ENCODE measurements at places on chromosomes 4 and X.

- DNase-seq: no peak
Measured at GRCh38 chrX:39682778-39683177, 415.0 kb downstream of the BCOR start.

DNA sequence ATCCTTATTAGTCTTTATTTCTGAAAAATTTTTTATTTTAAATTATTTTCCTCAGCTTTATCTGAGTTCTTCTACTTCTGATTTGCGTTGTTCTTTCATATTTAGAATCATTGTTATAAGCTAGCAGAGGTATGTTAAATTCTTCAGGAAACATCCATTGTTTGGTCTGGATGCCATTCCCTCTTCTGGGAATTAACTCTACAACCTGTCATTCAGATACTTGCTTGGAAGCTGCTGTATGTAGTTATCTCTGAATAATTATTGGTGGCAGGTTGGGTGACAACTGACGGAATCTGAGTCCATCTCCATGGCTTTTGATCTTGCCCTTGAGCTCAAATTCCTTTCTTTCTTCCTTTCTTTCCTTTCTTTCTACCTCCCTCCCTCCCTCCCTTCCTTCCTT lies 61.9 kb downstream of the DDIT4L start:
- DNase-seq: no peak

GRCh38 chrX:23773601-23774175 lies 9.3 kb upstream of the SAT1 start:
- no peak for DNase-seq

GRCh38 chrX:47613082-47613481 lies 6.6 kb downstream of the SYN1 start:
- no peak for DNase-seq

DNA sequence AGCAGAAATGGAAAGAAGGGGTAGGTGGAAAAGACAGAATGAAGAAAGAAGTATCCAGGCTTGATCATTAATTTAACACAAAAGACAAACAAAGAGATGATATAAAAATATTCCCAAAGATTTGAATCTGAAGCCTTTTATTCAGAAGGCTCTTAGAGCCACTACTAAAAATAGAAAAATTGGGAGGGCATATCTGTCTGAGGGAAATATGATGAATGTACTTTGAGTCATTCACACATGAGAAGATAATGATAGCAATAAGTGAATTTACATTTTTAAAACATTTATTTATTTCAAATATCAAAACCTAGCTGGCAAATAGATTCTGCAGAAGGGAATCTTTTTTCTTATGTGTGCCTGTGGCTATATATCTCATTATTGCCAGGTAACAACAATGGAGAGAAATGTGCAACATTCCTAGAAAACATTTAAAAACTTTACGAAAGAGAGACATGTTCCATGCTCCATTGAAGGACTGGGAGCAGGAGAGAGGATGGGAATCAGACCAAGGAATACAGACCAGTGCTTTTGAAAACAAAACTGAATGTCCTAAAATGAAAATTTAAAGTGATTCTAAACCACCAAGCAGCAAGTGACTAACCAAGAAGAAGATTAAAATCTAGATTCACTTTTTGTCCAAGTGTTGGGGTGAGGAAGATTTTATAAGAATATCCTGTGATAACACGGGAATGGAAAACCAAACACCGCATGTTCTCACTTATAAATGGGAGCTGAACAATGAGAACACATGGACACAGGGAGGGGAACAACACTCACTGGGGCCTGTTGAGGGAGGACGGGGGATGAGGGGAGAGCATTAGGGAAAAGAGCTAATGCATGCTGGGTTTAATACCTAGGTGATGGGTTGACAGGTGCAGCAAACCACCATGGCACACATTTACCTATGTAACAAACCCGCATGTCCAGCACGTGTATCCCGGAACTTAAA lies 41.2 kb downstream of the ANXA5 start:
- DNase-seq: no peak

All from activated T-cell treated with anti-CD3 and anti-CD28 coated beads for 24 hours (primary cell).